ENCODE measurements at places on chromosomes 7 and 10.
A peak's percentile ranks its signal among the peaks of the same experiment; 100 is the strongest.

GRCh38 chr7:27111751-27112277 is 9.3 kb upstream of the HOXA2 start:
- DNase-seq: no peak

DNA sequence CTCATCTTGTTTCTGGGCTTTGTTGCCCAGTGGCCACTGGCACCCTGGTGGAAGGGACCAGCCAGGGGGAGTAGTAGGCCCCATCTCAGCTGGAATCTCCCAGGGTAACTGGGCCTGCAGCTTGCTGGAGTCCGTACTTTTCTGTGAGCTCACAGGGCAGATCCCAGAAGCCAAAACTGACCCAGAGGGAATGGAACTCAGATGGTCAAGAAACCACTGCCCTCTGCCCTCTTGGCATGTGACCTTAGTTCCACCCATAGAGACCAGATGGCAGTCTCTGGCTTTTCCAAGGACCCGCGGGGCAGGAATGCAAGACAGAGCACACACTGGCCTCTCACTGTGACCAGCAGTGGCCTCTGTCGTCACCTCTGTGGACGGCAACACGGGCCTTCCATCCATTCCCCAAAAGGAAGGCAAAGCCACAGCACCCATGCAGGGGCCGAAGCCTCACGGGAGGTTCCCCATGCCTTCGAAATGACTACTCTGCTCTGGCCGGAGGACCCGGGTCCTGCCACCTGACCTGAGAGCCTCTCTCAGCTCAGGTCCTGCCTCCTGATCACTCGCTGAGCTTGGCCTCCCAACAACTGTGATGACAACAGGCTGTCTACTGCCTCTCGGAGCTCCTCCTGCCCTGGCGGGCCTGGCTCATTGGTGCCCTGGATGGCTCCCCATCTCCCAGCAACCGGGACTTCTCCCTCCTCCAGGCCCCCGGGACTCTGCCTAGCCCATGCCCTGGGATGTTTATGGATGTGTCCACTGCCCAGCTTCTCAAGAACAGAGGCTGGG is 29.9 kb downstream of the MYL10 start:
- no peak for DNase-seq

GRCh38 chr10:5477948-5478693 is 21.2 kb downstream of the CALML5 start:
- DNase-seq: no peak

GRCh38 chr7:149300620-149301285 is 38.8 kb downstream of the ZNF783 start:
- no peak for DNase-seq

GRCh38 chr7:121994625-121995410 is 121.9 kb downstream of the PTPRZ1 start:
- peak; percentile 70 for DNase-seq

GRCh38 chr7:157827045-157827862 is 490.4 kb downstream of the DNAJB6 start:
- DNase-seq: no peak

DNA sequence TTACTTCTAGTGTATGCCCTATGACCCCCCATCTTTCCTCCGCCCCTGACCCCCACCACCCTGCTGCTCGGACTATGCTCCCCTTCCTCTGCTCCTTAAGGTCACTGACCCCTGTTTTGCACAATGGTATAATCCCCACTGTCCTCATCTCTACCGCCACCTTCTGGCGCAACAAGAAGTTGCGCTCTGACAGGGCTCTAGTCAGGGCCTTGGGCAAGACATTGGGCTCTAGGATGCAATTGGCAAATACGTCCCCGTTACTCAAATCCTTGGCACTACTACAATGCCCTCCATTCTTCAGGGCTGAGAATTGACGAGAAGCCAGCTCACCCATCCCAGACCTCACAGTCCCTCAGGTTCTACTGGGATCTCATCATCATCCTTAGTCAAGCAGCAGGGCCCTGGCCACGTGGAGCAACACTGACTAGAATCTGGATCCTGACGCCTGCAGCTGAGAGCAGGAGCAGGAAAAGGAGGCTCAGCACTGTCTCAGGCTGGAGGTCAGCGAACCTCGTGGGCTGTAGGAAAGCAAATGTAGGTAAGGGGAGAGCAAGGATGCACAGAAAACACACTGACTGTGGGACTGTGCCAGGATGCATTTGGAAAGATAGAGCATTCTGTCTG is 10.6 kb downstream of the LRIT2 start:
- no peak for DNase-seq

- no peak for DNase-seq
Measured at GRCh38 chr10:88702848-88703597, 3.0 kb upstream of the LIPK start.

GRCh38 chr10:6593241-6593671 is 13.2 kb upstream of the PRKCQ start:
- DNase-seq: no peak

- DNase-seq: peak; percentile 36
Measured at GRCh38 chr7:36440880-36441279, 51.2 kb downstream of the ANLN start.

- DNase-seq: no peak
Measured at GRCh38 chr7:1708596-1709251, 38.6 kb downstream of the ELFN1 start.

- DNase-seq: no peak
Measured at GRCh38 chr10:70052462-70053217, at the start of gene MACROH2A2. Gene MACROH2A2, plus strand, starts transcription at chr10:70052846. Its CDS starts 22,813 bp downstream, at chr10:70075659.

DNA sequence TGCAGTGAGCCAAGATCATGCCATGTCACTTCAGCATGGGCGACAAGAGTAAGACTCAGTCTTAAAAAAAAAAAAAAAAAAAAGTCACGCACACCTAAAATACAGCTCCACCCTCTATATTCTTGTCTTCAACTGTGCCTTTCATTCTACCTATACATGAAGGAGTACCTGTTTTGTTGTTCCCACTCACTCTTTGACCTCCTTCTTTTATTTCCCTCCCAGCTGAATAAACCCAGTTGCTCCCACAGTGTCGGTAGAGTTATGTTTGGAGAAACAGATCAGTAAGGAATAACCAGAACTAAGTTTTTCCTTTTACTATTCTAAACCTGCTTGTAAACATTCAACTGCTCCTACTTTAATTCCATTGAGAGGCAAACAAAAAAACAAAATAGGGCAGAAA is 50.3 kb downstream of the IDE start:
- DNase-seq: no peak

DNA sequence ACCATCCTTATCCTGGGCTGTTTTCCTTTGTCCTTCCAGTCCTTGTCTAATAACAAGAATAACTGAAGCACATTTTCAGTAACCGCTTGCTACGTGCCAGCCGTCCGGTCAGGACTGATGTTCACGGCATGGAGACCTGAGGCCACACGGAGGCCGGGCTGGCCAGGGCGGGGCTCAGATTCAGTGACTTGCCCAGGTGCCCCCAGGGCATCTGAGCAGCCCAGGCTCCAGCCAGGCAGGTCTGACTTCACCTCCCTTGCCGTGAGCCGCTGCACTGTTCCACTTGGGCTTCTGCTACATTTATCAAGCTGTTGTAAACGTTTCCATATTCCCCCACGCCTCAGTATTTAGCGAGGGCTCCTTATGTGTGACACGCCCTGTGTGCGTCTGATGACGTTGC is 43.6 kb upstream of the AP5Z1 start:
- no peak for DNase-seq

DNA sequence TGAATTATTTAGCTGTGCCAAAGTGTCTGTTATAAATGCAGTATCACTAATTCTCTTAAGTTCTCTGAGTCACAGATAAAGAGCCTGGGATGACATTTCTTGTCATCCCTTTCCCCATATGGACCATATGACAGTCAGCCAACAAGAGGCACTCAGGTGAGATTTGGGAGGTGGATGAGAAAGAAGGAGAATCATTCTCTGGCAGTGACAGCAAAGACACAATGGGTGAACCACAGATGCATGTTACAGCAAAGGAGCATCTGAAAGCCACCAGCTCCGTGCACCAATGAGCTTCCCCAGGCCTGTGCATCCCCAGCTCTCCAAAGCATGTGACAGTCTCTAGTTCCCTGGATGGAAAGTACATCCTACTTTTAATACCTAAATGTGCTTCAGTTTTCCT is 10.8 kb downstream of the GIMAP6 start:
- no peak for DNase-seq

GRCh38 chr10:3082290-3082689 is 14.9 kb downstream of the PFKP start:
- no peak for DNase-seq

DNA sequence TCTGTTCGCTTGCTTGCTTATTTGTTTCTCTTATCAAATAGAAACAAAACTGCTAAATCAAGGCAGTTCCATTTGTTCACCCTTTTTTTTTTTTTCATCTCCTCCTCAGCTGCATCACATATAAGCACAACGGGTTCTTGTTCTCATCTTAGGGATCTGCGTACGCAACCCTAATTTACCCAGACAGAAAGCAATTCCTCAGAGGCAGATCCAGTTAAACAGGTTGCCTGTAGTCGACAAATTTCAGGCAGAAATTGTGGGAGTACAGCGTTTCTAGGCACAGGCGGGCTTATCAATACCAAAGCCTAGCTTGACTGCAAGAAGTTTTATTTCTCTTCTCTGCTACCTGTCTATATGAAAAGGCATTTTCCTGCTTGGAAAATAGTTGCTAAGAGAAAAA is 565.4 kb downstream of the NXPH1 start:
- no peak for DNase-seq

DNA sequence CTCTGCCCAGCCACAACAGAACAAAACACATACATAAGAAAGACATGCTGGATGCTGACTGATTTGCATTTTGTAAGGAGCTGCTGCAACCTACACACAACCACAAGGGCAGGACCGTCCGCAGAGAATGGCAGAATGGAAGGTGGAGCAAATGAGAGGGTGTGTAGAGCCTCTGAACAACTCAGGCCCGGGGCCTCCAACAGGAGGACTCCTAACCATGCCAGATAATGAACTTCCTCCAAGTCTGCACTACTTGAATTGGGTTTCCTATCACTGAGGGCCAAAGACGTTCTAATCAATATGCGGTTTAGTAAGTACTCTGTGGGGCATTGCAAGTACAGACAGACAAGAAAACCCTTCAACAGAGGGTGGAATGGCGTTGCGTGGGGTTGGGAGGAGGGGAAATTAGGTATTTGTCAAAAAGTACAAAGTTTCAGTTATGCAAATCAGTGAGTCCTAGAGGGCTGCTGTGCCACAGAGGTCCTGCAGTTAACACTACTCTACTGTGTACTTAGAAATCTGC is 14.6 kb downstream of the VOPP1 start:
- DNase-seq: no peak

- DNase-seq: no peak
Measured at GRCh38 chr10:90462749-90463470, 394.9 kb downstream of the HTR7 start.

DNA sequence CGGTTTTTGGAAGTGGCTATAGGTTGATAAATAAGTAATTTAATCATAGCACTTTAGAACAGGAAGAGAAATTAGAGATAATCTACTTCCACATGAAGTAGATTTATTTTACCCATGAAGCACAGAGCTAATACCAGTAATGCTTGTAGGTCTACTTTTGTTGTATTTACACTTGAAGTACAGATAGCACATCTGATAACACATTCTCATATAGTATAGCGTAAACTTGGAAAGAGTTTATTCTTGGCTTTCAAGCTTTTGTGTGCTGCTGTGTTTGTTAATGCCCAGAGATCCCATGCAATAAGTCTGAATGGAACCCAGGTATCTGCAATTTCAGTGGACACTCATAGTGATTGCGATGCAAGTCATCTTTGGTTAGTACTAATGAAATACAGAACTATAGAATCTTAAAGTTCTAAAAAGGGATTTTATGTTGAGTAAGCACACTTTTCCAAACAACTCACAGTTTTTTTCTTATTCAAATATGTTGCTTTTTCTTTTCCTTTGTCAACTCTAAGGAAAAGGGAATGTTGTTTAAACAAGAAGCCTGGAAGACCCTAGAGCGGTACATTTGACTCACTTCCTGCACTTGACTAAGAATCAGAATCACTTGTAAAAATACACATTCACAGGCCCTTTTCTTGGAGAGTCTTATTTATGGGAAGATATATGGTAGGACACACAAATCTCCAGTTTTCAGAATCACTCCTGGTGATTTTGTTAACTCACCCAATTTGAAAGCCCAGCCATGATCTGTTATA is 105.8 kb downstream of the GNAI1 start:
- DNase-seq: peak; percentile 30

DNA sequence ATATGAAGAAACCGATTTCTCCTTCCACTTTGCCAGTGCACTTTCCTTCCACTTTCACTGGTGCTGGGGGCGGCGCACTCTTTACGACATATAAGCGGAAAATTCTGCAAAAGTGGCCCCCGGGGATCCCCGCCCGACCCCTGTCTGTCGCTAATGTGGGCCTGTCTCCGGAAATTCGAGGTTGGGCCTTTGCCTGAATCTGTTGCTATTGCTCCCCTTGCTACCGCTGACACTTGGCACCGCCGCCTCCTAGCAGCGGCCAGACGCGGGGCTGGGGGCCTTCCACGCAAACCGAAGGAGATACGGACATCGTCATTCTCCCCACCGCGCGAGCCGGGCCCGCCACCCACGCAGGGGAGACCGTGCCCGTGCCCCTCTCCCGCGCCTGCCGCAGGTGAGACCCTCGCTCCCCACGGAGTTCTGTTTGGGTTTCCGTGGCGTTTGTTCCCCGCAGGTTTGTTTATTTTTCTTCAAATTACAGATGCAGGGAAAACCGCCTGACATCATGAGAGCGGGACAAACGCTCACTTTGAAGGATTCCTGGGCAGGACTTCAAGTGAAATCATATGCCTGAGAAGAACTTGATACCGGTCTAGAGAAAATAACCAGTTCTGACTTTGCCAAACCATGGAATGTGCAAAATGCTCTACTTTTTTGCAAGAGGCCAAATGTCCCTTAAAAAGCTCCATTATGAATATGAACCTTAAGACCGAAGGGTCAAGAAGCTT is 5.0 kb downstream of the TWIST1 start:
- DNase-seq: no peak

GRCh38 chr10:97644936-97645335 is 4.5 kb downstream of the PI4K2A start:
- no peak for DNase-seq

GRCh38 chr7:151202836-151203235 is 7.5 kb downstream of the H2BK1 start:
- DNase-seq: no peak

- no peak for DNase-seq
Measured at GRCh38 chr7:128530855-128531104, 54.2 kb downstream of the METTL2B start.

GRCh38 chr10:84541289-84541637 is 212.9 kb downstream of the CCSER2 start:
- no peak for DNase-seq

All from kidney capillary endothelial cell (primary cell).